Spinal cord (tissue), 10 donors: ENCODE measurements at places on chromosomes 13 and 19.

GRCh38 chr13:85509512-85509911 is 289.7 kb downstream of the SLITRK6 start:
- DNase-seq = no peak

DNA sequence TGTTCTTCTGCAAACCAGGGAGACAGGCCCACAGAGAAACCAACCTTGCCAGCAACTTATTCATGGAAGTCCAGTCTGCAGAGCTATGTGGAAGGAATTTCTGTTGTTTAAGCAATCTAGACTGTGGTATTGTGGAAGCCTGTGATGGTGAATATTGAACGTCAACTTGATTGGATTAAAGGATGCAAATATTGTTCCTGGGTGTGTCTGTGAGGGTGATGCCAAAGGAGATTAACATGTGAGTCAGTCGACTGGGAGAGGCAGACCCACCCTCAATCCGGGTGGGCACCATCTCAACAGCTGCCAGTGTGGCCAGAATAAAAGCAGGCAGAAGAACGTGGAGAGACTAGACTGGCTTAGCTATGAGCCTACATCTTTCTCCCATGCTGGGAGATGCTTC is 606.0 kb downstream of the EFNB2 start:
- no peak for DNase-seq

- peak; percentile 45 for DNase-seq
Measured at GRCh38 chr19:8050274-8051096, 2.1 kb upstream of the CCL25 start.

DNA sequence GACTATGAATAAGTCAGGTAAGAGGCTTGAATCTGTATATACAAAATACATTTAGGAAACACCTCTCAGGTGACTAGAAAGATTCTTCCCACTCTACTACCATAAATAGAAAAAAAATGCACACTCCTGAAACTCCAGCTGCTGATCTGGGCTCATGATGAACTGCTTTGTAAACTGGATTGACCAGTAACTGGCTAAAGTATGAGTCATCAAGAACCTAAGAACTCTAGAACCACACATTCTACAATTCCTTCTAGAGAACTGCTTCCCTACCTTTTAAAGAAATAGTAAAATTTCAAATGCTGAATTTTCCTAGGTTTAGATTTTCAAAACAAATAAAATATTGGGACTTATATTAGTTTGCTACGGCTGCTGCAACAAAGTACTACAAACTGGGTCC is 55.2 kb downstream of the ELF1 start:
- no peak for DNase-seq

- DNase-seq = no peak
Measured at GRCh38 chr13:87280139-87280538, 391.0 kb upstream of the SLITRK5 start.

GRCh38 chr13:77177646-77178045 is 149.2 kb downstream of the MYCBP2 start:
- DNase-seq = no peak

DNA sequence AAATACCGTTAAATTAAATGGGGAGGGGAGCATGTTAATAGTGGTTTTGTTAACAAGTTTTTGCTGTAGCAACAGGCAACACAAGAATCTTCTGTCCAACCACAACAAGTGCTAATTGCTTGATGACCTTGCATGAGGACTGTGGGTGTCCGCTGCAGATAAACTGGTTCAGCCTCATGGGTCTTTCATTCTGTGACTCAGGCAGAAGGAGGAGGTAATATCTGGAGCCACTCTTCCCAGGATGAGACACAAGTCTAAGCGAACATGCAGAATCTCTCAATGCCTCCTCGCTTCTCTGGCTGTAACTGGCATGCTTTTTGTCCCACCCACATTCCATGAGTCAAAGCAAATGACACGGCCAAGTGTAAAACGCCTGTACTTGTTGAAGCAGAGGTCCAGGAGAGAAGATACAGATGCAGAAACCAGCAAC is 56.6 kb upstream of the MYO16 start:
- DNase-seq = no peak

DNA sequence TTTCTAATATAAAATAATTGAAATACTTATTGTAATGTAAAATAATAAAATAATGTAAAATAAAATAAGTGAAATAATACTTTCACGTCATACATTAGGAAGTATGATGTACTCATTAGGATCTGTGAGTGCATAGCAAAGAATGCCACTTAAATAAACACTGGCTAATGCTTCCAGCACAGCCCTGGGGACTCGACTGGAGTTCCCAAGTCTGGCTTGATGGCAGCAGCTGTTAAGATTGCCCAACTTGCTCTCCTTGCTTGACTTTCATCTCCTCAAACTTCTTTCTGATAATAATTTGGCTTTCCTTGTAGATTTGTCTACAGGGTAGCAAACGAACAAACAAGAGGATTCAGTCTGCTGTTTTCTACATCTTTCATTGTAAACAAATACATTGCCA is 191.9 kb downstream of the COG6 start:
- no peak for DNase-seq

- no peak for DNase-seq
Measured at GRCh38 chr13:62933809-62934208, 1518.2 kb upstream of the PCDH20 start.

GRCh38 chr19:33445442-33446329 is 72.2 kb downstream of the CEBPG start:
- no peak for DNase-seq

GRCh38 chr19:31421856-31422255 is 72.6 kb upstream of the TSHZ3 start:
- no peak for DNase-seq

GRCh38 chr19:47644743-47645482 is 36.0 kb downstream of the BICRA start:
- DNase-seq = peak; percentile 48

DNA sequence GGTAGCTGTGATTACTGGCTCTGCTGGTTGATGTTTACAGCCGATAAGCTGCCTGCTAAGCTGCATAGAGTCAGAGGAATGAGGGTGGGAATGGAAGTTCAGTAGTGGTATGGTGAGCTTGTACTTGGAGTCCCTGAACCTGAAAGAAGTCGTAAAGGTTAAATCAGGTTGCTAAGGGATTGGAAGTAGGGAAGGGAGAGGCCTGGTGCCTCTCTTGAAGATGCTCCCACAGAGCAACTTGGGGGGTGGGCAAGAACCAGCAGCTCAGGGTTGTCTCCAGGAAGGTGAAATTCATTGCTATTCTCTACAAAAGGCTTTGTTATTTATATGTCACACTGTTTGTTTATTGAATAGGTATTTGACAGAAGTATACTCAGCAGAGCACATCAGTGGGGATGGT is 73.8 kb upstream of the OLFM4 start:
- no peak for DNase-seq

DNA sequence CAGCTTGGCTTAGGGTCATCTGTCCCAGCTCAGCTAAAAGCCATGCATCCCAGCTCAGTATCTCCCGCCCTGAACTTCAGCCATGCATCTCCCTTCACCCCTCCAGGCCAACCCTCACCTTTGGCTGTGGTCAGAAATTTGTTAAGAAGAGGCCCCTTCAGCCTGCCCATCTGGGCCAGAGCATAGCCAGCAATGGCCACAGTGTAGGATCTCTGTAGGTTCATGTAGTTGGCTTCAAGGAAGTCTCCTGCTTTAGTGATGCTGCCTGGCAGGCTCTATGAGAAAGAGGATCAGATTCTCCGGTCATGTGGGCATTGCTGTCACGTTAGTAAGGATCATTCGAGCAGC is 16.6 kb upstream of the TNFSF14 start:
- DNase-seq = no peak

DNA sequence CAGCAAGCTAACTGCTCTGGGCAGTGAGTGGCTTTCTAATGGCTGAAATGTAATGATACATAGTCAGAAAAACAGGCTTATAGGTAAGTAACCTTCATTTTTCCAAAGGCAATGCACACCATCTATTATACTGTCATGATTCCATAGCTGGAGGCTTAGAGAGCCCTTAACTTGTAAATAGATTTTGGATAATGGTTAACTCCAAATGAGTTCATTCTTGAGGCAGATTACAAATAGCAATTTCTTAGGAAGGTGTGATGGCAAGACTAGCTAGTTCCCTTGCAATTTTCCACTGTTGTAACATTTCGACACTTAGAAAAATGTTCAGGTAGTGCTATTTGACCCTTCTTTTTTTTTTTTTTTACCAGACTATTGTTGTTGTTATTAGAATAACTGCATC is 789.8 kb upstream of the PCDH9 start:
- no peak for DNase-seq

GRCh38 chr19:8151767-8152035 is 2.3 kb upstream of the FBN3 start:
- DNase-seq = no peak

DNA sequence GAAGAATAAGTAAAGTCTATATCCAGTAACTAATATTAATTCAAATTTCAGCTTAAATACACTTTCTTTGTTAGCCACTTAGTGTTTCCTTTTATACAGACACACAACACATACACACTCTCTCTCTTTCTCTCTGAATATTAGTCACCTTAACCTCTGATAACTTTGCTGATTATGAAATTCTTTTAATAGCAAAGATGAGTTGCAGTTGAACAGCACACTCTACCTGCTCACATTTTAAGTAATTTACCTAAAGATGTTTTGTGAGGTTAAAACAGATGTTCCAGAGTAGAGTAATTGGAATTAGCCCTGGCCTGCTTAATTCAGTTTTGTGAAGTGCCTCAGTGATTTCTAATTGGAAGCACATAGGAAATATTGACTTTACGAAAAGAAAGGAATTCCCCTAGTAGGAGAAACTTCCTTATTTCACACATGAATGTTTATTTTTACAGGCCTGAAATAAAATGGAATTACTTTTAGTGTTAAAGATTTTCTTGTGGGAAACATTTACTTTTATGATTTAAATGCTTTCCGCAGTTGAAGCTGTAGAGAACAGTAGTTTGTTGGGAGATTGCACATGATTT is 184.3 kb downstream of the MYO16 start:
- no peak for DNase-seq

- peak; percentile 54 for DNase-seq
Measured at GRCh38 chr19:4386041-4386782, 14.1 kb downstream of the SH3GL1 start.
